ENCODE measurements at places on chromosomes 13 and 19.

GRCh38 chr19:1045247-1045603, 5.3 kb downstream of the ABCA7 start:
- no peak overlapping the region for H3K4me3 ChIP-seq
- H3K36me3 ChIP-seq = no peaks in the 10 kb centered on the region
- no peaks in the 10 kb centered on the region for H3K27me3 ChIP-seq
- no peak overlapping the region for H3K27ac ChIP-seq
- peak; percentile 57 for DNase-seq

DNA sequence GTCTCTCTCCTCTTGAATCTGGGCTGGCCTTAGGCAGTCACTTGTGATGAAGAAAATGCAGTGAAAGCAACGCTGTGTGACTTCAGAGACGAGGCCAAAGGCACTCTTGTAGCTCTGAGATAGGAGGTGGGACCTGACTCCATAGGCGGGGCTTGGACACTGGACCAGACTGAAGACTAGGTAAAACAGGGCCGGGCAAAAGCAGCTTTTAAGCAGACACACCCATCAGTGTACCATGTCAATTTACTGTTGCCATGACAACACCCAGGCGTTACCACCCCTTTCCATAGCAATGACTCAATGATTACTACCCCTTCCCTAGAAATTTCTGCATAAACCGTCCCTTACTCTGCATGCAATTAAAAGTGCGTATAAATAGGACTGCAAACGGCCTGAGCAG, 6.6 kb upstream of the EID2 start:
- no peak for DNase-seq
- no peak overlapping the region for H3K4me3 ChIP-seq
- H3K36me3 ChIP-seq = no peaks in the 10 kb centered on the region
- H3K27ac ChIP-seq = no peak overlapping the region
- no peaks in the 10 kb centered on the region for H3K4me1 ChIP-seq

GRCh38 chr19:4889034-4889815, 13.5 kb downstream of the ARRDC5 start:
- H3K27ac ChIP-seq = peak overlapping the region; percentile 6
- no peak for DNase-seq
- H3K4me1 ChIP-seq = no peaks in the 10 kb centered on the region
- H3K36me3 ChIP-seq = no peaks in the 10 kb centered on the region

- DNase-seq = no peak
- H3K4me1 ChIP-seq = no peaks in the 10 kb centered on the region
- no peaks in the 10 kb centered on the region for H3K36me3 ChIP-seq
- H3K27ac ChIP-seq = no peak overlapping the region
- no peak overlapping the region for H3K4me3 ChIP-seq
These were observed 111.9 kb downstream of the PCDH9 start for GRCh38 chr13:67118277-67118676.

GRCh38 chr13:80550971-80551441, 210.1 kb upstream of the SPRY2 start:
- no peak overlapping the region for H3K4me3 ChIP-seq
- H3K4me1 ChIP-seq = peaks cover 3% of the 10 kb centered on the region
- H3K27me3 ChIP-seq = no peaks in the 10 kb centered on the region
- DNase-seq = no peak
- peak overlapping the region; percentile 16 for H3K27ac ChIP-seq
- no peaks in the 10 kb centered on the region for H3K36me3 ChIP-seq

GRCh38 chr13:46012404-46012803, 40.1 kb downstream of the ZC3H13 start:
- no peaks in the 10 kb centered on the region for H3K4me1 ChIP-seq
- H3K27me3 ChIP-seq = no peaks in the 10 kb centered on the region
- DNase-seq = no peak
- H3K4me3 ChIP-seq = no peak overlapping the region
- no peak overlapping the region for H3K27ac ChIP-seq
- H3K36me3 ChIP-seq = peaks cover 46% of the 10 kb centered on the region

GRCh38 chr13:99955747-99956472, 15.7 kb downstream of the ZIC5 start:
- H3K36me3 ChIP-seq = no peaks in the 10 kb centered on the region
- no peak overlapping the region for H3K27ac ChIP-seq
- H3K27me3 ChIP-seq = peaks cover 73% of the 10 kb centered on the region
- peak overlapping the region; percentile 47 for H3K4me3 ChIP-seq
- no peak for DNase-seq
- H3K4me1 ChIP-seq = peaks cover 27% of the 10 kb centered on the region

DNA sequence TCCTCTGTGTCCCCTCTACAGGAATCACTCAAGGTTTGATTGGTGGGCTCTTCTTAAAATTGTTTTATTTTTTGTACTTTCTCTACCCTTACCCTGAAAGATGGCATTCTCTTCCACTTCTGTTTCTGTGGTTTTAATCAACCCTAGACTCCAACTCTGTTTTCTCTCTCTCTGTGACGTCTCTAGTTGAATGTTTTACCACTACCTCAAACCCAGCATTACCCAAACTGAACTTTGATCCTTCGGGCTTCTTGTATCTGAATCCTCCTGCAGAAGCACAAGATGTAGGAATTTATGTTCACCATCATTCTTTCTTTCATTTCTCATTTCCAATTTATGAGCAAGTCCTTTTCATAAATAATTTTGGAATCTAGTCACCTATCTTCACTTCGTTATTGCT, 39.9 kb downstream of the PCCA start:
- no peak overlapping the region for H3K27ac ChIP-seq
- H3K4me3 ChIP-seq = no peak overlapping the region
- DNase-seq = no peak
- peaks cover 14% of the 10 kb centered on the region for H3K4me1 ChIP-seq
- H3K36me3 ChIP-seq = no peaks in the 10 kb centered on the region

DNA sequence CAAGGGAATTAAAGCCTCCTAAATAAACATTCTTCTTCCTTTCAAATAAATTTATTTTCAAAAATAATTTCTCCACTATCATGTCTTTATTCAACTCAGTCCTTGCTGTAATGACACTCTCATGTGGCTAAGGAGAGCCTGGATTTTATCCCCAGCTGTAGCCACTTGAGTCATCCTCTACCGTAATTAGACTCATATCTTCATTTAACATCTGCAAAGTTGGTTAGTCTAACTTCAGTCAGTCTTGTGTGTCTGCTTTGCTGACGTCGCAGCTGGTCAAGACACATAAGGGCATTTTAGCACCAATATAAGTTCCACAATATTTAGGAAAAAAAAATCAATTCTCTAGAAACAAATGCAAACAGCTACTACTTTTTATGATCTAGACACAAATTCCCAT, 776.4 kb upstream of the ATXN8OS start:
- H3K27me3 ChIP-seq = no peaks in the 10 kb centered on the region
- H3K4me3 ChIP-seq = no peak overlapping the region
- no peak for DNase-seq
- H3K27ac ChIP-seq = no peak overlapping the region
- H3K4me1 ChIP-seq = no peaks in the 10 kb centered on the region

GRCh38 chr13:40433577-40433976, 232.9 kb downstream of the FOXO1 start:
- no peak overlapping the region for H3K4me3 ChIP-seq
- H3K36me3 ChIP-seq = no peaks in the 10 kb centered on the region
- no peak for DNase-seq
- H3K4me1 ChIP-seq = peaks cover 22% of the 10 kb centered on the region
- H3K27me3 ChIP-seq = no peaks in the 10 kb centered on the region

GRCh38 chr19:38022791-38023670, 116.0 kb downstream of the SIPA1L3 start:
- no peak overlapping the region for H3K4me3 ChIP-seq
- peaks cover 40% of the 10 kb centered on the region for H3K4me1 ChIP-seq
- no peaks in the 10 kb centered on the region for H3K27me3 ChIP-seq
- peak overlapping the region; percentile 15 for H3K27ac ChIP-seq

DNA sequence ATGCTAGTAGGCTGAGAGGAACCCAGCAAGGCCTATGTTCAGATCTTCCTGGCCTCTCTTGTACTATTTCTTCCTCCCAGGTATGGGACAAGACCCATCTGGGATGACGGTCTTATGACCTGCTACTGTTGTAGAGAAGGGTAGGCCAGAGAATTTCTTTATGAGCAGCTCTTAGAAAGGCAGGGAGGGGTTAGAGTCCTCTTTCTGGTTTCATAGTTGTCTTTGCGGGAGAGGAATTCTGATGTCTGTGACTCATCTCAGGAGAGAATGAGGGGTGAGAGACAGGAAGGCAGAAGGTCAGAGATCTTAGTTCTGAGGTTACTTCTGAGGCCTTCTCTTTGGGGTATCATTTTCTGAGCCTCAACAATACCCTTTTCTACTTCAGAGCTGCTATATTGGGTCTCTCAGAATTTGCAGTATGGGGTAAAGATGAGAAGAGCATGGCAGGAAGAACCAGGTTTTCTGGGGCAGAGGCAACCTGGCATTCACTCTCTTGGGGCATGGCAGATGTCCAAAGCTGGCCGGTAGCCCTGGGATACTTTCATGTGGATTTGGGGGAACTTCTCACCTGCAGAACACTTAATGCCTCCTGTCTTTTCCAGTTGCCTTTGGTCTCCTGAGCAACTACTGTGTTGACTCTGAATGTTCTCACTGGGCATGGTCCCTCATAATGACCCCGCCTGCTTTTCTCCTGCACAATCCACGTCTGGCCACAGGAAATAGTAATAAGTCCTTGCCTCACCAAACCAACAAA, 154.4 kb downstream of the GGACT start:
- peaks cover 2% of the 10 kb centered on the region for H3K36me3 ChIP-seq
- no peak overlapping the region for H3K27ac ChIP-seq

DNA sequence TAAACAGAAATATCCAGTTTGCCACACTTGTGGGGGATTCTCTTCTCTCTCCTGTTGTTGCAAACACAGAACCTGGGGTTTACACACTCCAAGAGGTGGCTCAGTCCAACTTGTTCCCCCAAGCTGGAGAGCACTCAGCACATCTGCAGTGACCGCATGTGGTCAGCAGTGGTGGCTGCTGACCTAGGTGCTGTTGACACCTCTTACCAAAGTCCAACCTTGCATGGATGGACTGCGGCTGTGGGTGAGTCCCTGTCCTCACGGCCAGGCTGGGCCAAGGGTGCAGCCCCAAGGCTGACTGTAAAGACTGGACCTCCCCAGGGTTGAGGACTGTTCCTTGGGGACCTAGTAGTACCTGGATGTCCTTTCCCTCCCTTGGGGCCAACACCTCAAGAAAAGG, 6.1 kb downstream of the LRFN3 start:
- no peak overlapping the region for H3K27ac ChIP-seq
- H3K36me3 ChIP-seq = no peaks in the 10 kb centered on the region
- no peak for DNase-seq
- no peak overlapping the region for H3K4me3 ChIP-seq
- no peaks in the 10 kb centered on the region for H3K27me3 ChIP-seq

GRCh38 chr13:33191425-33192210, 93.9 kb downstream of the STARD13 start:
- no peak for DNase-seq
- peaks cover 16% of the 10 kb centered on the region for H3K4me1 ChIP-seq
- no peaks in the 10 kb centered on the region for H3K36me3 ChIP-seq
- H3K4me3 ChIP-seq = no peak overlapping the region
- H3K27ac ChIP-seq = peak overlapping the region; percentile 10
- no peaks in the 10 kb centered on the region for H3K27me3 ChIP-seq

DNA sequence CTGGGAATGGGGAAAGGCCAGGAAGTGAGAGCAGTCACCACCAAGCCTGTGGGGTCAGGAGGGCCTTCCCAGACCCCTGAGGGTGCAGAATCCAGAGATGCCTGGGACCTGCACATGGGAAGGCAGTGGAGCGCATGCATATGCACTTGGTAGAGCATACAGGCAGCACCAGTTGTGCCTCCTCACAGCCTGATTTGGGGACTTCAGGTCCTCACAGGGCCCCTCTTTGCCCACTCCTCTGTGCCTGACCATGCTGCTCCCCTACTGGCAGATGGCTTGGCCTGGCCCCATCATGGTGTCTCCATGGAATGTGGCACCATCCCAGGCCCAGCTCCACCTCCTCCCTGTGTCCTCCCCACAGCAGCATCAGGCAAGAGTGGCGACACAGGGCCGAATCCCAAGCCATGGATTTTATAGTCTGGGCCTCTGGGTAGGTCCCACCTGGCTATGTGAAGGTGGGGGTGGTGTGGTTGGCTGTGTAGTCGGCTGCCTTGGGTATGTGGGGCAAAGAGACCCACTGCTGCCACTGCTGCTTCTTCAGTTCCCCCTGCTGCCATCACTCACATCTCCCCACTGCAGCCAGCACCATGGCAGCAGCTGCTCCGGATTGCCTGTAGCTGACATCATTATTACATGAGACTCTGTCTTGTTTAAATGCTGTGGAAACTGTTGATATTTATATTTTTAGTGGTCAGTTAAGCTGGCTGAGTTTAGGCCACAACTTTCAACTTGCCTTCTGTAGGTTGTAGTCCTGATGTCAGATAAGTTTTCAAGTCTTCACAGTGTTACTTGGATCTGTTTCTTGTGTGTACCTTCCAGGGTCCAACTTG, 247.0 kb downstream of the GPC6 start:
- no peak overlapping the region for H3K27ac ChIP-seq
- no peak for DNase-seq
- H3K4me1 ChIP-seq = no peaks in the 10 kb centered on the region
- H3K4me3 ChIP-seq = no peak overlapping the region

- no peak overlapping the region for H3K4me3 ChIP-seq
- no peaks in the 10 kb centered on the region for H3K36me3 ChIP-seq
- H3K27me3 ChIP-seq = no peaks in the 10 kb centered on the region
These were observed 79.2 kb downstream of the UBL3 start for GRCh38 chr13:29771247-29771646.

- H3K4me3 ChIP-seq = no peak overlapping the region
- no peak overlapping the region for H3K27ac ChIP-seq
- H3K36me3 ChIP-seq = no peaks in the 10 kb centered on the region
- H3K27me3 ChIP-seq = peaks cover 11% of the 10 kb centered on the region
These were observed 307.1 kb upstream of the ZNF507 start for GRCh38 chr19:32038021-32038920.

GRCh38 chr19:3513229-3514140, 7.4 kb downstream of the FZR1 start:
- H3K36me3 ChIP-seq = no peaks in the 10 kb centered on the region
- peaks cover 28% of the 10 kb centered on the region for H3K4me1 ChIP-seq
- H3K4me3 ChIP-seq = no peak overlapping the region
- no peak overlapping the region for H3K27ac ChIP-seq

DNA sequence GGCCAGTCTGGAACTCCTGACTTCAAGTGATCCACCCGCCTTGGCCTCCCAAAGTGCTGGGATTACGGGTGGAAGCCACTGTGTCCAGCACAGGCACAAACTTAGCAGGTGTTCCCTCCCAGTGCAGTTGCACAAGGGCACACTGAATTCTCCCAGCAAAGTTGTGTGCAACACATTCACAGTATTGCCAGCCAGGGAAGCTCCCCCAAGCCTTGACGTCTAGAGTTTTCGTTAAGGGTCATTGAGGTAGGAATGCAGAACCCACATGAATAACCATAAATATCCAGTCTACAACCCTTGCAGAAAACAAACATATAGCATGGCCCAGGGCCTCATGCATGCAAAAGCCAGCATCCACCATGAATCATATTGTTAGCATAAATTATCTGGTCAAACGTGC, 3.3 kb upstream of the AURKC start:
- H3K4me1 ChIP-seq = no peaks in the 10 kb centered on the region
- H3K4me3 ChIP-seq = no peak overlapping the region
- H3K27ac ChIP-seq = no peak overlapping the region
- no peaks in the 10 kb centered on the region for H3K36me3 ChIP-seq
- no peaks in the 10 kb centered on the region for H3K27me3 ChIP-seq
- no peak for DNase-seq

GRCh38 chr13:70960841-70961443, 852.7 kb upstream of the KLHL1 start:
- H3K27ac ChIP-seq = no peak overlapping the region
- H3K27me3 ChIP-seq = no peaks in the 10 kb centered on the region
- H3K36me3 ChIP-seq = no peaks in the 10 kb centered on the region
- no peak for DNase-seq
- no peak overlapping the region for H3K4me3 ChIP-seq

GRCh38 chr13:111095031-111095840, 19.9 kb upstream of the ARHGEF7 start:
- no peak overlapping the region for H3K27ac ChIP-seq
- DNase-seq = no peak
- no peak overlapping the region for H3K4me3 ChIP-seq
- H3K36me3 ChIP-seq = no peaks in the 10 kb centered on the region
- peaks cover 8% of the 10 kb centered on the region for H3K4me1 ChIP-seq
